ENCODE measurements at places on chromosomes 2 and 18.

- no peak for DNase-seq
Observed at GRCh38 chr2:157438863-157439823, 4.7 kb downstream of the CYTIP start.

GRCh38 chr2:40360652-40361051, 91.2 kb downstream of the SLC8A1 start:
- no peak for DNase-seq

DNA sequence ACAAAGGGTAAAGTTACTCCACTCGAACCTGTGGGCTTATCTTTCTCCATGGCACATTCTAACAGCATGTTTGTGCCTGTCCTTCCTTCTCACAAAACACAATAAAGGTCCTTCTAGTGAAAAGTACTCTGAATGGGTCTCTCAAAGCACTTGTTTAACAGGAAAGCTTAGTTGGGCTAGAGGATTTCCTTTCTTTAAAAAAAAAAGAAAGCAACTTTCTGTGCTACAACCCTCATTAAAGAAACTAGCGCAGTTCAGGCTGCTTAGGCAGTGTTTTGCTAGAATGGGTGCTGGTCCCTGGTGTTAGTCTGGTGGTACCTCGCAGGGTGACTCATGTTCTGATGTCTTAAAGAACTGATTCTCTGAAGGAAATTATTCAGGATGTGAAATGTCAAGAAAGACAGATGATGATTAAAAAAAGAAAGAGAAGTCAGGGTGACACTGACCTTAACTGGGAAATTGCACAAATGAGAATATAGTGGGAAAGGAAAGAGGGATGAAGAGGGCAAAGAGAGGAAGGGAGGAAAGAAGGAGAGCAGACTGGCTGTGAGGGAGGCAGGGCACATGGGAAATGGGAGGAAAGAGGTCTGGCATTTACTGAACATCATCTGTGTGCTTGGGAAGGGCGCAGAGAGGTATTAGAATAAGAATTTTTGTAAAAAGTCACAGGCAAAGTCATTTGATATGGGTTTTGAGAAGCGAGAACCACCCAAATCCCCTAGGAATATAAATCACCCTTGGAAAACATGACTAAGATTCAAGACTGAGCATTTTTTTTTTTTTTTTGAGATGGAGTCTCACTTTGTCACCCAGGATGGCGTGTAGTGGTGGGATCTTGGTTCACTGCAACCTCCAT, 74.9 kb downstream of the ATP8B1 start:
- DNase-seq = no peak

GRCh38 chr2:3451926-3452671, 67.2 kb downstream of the ADI1 start:
- no peak for DNase-seq

- no peak for DNase-seq
Observed at GRCh38 chr2:172196768-172197431, 94.2 kb upstream of the DLX2 start.

GRCh38 chr2:8332646-8333045, 349.2 kb upstream of the ID2 start:
- DNase-seq = no peak

- no peak for DNase-seq
Observed at GRCh38 chr2:146503366-146503765, 1341.5 kb upstream of the ACVR2A start.

DNA sequence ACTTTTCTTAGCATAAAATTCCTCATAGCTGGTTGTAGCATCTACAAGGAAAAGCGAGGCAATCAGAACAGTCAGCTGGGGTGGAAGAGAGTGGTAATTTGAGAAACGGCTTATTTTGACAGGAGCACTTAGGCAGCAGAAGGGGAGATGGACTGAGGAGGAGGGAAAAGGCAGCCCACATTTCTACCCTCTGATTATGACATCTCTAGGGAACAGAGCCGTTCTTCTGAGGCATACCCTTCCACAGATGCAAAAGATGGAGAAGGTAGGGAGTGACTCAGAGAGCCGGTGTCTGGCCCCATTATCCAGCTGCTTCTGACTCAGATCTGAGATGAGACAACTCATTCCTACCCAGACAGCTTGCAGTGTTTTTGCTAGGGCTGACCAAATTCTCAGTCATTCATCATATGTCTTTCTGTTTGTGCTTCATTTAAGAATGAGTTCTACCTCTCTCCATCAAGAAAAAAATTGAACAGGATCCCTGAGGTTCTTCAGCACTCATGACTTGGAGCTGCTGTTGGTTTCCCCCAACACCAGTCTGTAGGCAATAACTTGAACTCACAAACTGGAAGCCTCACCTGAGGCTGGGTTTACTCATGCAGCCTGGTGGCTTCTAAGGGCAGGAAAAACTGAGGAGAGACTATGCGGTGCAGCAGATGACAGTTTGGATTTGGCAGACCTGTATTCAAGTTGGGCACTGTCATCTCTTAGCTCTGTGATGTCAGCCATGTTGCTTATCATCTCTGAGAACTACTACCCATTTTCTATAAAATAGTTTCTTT, 15.9 kb upstream of the SEC11C start:
- DNase-seq = no peak

- DNase-seq = no peak
Observed at GRCh38 chr2:179180242-179180641, 84.4 kb downstream of the SESTD1 start.

DNA sequence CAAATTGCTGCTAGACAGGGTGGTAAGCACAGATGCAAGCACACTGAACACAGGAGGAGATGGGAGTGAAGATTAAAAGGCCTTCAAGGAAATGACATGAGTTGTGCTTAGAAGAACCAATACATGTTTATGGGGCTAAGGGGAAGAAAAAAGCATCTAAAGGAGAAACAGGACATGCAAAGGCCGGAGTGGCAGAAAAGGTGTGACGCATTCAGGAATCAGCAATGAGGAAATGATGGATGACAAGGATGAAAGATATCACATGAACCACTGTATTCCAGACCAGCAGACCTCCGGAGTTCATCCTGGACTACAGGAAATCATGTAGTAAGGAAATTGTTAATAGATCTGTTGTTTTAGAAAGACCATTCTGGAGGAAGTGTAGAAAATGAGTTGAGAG, 42.8 kb downstream of the PPP4R1 start:
- DNase-seq = no peak

- no peak for DNase-seq
Observed at GRCh38 chr2:105038383-105039061, 653 bp downstream of the MRPS9 start.

GRCh38 chr2:239668042-239668441, 267.2 kb upstream of the HDAC4 start:
- DNase-seq = no peak

DNA sequence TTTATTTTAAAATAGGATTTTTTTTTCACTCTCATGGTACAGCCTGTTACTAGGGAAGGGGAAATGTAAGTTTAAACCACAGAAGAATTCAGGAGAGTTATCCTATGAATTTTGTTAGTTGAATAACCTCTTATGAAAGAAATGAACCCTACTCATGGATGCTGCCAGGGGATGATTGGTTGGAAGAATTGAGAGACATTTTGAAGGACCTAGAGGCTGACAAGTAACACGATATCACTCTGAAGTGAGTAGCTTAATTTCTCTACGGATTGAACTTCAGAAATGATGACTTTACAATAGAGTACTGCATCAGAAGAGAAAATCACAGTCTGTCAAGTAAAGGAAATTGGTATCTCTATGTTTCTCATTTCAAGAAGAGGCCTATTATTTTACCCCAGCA, 1346.2 kb downstream of the SUCLG1 start:
- DNase-seq = no peak

- no peak for DNase-seq
Observed at GRCh38 chr2:43133708-43134570, 92.5 kb downstream of the ZFP36L2 start.

DNA sequence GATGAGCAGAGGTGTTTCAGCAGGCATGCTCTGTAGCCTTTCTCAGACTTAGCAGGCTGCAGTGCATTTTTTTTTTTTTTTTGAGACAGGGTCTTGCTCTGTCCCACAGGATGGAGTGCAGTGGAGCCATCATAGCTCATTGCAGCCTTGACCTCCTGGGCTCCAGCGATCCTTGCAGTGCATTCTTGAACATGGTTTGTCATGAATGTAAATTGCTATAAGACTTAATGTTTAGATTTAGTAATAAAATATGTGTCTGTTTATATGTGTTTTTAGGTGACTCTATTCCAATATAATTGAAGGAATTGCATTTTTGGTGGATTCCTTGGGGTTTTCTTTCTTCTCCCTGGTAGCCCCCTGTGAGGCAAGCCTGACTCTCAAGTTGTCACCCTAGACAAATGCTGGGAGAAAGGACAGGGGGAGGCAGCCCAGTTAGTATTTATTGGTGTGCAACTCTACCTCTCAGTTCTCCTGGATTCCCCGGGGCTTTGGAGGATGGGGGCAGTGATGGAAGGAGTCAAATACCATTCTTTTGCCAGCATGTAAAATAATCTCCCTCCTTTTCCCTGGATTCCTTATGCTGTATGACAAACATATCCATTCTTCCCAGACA, 22.7 kb downstream of the LYPD6B start:
- no peak for DNase-seq

- no peak for DNase-seq
Observed at GRCh38 chr2:82752396-82752795, 1706.7 kb downstream of the SUCLG1 start.

DNA sequence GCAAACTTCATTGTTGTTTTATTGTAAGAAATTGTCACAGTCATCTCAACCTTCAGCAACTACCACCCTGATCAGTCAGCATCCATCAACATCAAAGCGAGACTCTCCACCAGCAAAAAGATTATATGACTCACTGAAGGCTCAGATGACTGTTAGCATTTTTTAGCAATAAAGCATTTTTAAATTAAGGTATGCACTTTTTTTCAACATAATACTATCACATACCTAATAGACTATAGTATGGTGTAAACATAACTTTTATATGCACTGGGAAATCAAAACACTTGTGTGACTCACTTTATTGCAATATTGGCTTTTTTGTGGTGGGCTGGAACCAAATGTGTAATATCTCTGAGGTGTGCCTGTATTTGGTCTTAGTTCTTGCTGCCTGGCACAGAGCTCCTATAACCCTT, 15.6 kb downstream of the SCN1A start:
- DNase-seq = no peak

DNA sequence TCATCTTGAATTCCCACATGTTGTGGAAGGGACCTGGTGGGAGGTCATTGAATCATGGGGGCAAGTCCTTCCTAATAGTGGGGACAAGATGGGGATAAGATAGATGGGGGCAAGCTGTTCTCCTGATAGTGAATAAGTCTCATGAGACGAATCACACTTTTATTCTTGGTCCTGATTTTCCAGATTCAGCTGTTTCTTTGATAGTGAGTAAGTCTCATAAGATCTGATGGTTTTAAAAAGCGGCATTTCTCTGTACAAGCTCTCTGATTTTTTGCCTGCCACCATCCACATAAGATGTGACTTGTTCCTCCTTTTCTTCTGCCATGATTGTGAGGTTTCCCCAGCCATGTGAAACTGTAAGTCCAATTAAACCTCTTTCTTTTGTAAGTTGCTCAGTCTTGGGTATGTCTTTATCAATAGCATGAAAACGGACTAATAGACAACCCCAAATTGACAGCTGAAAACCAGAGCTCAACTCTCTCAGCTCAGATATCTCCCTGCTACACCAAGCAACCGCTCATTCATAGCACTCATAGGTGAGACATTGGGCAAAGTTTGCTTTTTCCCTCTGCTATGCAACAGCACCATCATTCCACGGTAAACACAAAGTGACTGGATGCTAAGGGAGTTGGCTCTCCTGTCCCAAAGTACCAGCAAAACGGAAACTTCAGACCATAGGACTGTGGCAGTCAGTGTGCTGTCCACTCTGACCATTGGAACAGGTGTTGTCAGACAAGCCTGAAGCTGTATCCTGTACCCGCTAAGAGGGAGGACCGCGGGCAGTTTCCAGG, 44.9 kb upstream of the TBC1D8 start:
- DNase-seq = no peak

DNA sequence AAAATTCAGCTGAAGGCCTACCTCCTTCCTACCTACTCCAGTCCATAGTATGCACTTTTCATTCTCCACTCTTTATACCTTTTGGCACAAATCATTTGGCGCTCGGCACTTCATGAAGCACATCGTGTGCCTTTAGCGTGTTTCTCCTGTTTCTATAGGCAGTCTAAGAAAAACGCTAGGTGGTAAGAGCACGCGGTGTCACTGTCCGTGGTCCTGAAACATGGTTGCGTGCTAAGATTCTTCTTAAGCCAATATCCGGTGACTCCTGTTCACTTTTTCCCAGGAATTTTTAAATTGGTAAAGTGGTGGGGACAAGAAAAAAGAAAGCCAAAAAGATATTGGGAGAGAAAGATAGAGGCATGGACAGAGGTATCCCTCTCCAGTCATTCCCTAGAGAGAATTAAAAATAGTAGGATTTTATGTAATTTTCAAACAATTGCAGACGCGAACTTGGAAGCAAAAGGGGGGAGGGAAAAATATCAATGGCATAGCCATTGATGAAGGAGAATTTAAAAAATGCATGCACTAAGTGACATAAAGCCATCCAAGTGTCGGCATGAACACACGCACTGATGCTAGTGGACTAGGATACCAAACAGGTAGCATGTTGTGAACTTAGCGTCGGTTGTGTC, 1.4 kb upstream of the CTNNA2 start:
- peak; percentile 64 for DNase-seq

DNA sequence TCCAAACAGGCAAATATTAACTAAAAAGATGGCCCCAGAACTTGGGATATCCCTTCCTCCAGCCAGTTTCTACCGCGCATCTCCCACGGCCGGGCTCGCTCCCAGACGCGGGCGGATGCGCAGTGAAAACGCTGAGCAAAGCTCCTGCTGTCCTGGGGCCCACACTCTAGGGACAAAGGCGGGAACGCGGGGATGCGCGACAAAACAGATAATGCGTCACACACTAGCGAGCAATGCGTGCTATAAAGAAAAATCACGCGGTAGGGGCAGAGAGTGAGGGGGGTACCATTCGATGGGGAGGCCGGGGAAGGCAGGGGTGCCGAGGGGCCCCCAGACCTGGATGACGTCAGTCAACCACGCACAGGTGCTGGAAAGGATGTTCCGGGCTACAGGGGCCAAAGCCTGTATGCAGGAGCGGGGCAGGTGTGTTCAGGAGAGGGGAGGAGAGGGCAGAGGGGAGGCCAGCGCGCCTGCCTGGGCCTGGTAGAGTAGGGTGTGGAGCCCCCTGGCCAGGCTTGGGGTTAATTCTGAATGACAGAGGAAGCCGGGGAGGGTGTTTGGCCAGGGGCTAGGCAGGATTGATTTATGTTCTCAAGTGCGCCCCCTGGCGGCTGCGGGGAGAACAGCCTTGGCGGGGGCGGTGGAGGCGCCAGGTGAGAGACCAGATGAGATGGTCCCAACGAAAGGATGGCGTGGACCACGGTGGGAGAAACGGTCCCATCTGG, 14.9 kb upstream of the ITM2C start:
- DNase-seq = no peak

DNA sequence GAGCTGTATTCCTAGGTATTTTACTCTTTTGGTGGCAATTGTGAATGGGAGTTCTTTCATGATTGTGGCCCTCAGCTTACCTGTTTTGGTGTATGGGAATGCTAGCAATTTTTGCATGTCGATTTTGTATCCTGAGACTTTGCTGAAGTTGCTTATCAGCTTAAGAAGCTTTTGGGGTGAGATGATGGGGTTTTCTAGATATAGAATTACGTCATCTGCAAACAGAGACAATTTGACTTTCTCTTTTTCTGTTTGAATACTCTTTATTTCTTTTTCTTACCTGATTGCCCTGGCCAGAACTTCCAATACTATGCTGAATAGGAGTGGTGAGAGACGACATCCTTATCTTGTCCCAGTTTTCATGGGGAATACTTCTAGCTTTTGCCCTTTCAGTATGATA, 191.2 kb downstream of the KCNE4 start:
- no peak for DNase-seq

Measured in left renal pelvis (tissue), 4 donors.